ENCODE measurements at places on chromosomes 11 and 22. TPM values are rescaled to one million over a fixed set of nuclear protein-coding genes. Genes with fewer than 3 reads are reported as not detected.

The VWA5A gene
- total RNA-seq = 28.0 TPM

The OR1S2 gene
- total RNA-seq = not detected

The TLCD5 gene
- 6.3 TPM for total RNA-seq

The SLC6A5 gene
- total RNA-seq = not detected

The LARGE1 gene
- total RNA-seq = 3.9 TPM

The NXF1 gene
- total RNA-seq = 25.1 TPM

The NUDT8 gene
- total RNA-seq = 15.7 TPM

The HTATIP2 gene
- total RNA-seq = 36.7 TPM

The RTN4R gene
- total RNA-seq = 3.2 TPM

DNA sequence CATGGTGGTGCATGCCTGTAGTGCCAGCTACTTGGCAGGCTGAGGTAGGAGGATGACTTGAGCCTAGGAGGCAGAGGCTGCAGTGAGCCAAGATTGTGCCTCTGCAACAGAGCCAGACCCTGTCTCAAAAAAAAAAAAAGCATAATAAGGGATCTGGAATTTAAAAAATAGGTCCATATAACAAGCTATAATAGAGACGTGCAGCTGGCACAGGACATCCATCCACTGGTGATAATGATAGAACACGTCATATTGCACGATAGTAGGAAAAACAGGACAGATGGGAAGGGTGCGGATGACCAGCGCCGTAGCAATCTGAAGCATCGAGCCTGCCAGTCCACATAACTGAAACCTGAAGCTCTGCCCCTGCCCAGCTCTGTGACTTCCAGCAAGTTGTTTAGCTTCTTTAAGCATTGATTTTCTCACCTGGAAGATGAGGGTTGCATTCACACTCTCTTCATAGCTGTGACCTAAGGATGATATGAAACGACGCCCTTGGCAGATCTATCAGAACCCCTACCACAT, 60.3 kb upstream of the PRODH start:
- no peak for DNase-seq

DNA sequence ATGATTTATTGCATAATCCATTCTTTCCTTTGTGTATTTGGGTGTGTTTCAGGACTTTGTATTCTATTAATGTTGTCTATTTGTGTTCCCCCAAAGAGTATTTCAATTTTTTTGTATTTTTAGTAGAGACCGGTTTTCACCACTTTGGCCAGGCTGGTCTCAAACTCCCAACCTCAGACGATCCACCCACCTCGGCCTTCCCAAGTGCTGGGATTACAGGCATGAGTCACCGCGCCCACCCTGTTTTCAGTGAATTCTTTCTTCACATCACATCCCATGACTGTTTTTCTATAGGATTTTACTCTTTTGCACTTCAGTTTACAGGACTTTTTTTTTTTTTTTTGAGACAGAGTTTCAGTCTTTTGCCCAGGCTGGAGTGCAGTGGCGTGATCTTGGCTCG, 46.3 kb downstream of the RBX1 start:
- no peak for DNase-seq

- no peak for DNase-seq
These were observed 7.8 kb downstream of the MS4A12 start for GRCh38 chr11:60500276-60500910.

DNA sequence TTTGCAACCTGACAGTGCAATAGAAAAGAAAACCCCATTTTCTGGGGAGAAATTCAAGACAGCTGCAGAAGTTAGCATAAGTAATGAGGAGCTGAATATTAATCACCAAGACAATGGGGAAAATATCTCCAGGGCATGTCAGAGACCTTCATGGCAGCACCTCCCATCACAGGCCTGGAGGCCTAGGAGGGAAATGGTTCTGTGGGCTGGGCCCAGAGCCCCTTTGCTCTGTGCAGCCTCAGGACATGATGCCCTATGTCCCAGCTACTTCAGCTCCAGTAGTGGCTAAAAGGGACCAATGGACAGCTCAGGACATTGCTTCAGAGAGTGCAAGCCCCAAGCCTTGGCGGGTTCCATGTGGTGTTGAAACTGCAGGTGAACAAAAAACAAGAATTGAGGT, 14.6 kb upstream of the DKK3 start:
- no peak for DNase-seq

DNA sequence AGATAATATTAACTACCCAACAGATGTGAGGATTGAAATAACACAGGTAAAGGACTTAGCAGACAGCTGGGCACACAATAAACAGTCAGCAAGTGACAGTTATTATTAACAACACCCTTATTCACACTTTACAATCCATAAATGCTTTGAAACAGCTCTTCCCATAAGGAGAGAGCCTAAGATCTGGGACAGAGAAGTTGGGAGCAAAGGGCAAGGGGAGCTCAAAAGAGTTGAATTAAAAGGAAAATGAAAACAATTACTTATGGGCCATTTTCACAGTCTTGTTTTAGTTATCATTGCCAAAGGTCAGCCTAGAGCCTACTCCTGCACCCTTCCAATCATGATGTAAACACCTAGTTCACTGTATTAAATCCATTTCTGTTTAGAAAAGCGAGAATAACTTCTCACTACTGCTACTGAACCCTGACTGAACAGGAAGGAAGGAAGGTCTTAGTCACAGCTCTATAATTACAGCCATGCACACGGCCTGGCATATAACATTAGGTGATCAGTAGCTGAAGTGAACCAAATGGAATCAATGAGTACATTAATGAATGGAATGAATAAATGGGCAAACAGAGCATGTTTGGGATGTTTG, 111.3 kb downstream of the PLEKHA7 start:
- no peak for DNase-seq

GRCh38 chr11:2401436-2401984, 960 bp downstream of the TSSC4 start:
- no peak for DNase-seq

DNA sequence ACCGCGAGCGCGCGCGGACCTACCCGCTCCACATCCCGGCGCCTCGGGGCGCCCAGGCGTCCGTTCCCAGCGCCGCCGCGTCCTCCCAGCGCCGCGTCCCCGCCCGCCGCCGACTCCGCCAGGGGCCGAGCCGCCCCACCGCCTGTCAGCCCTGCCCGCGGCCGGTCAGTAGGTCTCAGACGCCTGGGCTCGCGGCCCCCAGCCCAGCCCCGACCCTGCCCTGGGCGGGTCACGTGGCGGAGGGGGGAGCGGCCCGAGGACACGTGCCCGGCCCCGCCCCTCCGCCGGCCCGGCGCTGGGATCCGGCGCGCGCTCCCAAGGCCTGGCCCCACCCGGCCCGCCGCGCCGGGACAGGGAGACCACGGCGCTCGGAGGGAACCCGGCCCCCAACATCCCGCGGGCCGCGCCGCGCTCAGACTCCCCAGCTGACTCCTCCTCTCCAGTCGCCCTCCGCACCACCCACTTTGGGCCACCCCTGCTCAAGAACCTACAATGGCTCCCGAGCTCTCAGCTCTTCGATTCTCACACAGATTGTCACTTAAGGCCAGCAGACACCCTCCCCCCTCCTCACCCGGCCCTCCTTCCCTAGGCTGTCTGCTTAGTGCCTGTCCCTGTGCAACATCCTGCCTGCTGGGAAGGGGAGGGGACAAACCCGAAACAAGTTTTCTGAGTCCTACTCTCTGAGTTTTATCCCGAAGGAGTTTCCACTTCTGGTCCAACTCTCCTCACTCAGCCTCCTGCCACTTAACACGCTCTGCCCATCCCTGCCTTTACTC, at the start of gene RAB3IL1:
RAB3IL1 (minus strand) TSS at position 233 of the 776 bp plus-strand sequence; CDS start at position 34, 199 bp downstream.
- no peak for DNase-seq

DNA sequence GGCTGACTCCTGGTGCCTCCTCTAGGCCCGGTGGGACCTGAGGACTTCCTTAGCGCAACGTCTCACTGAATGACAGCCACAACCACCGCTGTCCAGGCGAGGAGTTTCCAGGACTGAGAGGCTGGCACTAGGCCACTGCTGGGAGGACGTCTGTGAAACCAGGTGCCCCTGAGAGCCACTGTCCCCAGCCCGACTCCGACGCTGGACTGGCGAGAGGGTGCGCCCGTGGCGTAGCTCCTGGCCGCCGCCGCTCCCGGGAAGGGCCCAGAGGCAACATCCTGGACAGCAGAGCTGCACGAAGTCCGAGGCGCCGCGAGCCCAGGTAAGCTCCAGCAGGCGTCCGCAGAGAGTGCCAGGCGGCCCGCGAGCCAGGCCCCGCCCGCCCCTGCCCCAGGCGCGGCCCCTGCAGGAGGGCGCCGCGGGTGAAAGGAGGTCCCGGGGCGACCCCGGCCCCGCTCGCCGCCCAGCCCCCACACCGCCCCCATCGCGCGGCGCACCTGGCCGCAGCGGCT, 525 bp downstream of the DGCR2 start:
- DNase-seq = no peak

DNA sequence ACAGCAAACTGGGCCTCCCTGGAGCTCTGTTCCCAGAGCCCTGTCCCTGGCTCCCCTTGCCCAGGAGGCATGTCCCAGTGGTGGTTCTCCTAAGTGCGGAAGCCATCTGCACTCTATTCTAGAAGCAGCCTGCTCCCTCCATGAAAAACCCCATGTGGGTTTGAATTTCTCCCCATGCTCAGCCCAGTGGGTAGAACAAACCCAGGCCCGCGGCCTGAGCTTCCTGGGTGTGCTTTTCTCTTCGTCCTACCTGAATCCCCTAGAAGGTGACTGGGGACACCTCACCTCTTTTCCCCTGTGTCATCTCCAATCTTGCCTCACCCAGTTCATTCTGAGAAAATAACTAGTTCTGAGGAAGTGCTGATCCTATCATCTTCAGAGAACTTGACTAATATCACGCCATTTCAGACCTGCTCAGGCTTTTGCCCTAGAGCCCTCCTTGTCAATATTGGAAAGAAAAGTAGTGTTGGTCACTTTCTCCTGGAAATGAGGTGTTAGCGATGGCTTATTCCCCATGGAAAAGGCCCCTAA, 15.9 kb downstream of the IL10RA start:
- no peak for DNase-seq

GRCh38 chr22:27791859-27792241, 9.7 kb downstream of the MN1 start:
- DNase-seq = no peak

DNA sequence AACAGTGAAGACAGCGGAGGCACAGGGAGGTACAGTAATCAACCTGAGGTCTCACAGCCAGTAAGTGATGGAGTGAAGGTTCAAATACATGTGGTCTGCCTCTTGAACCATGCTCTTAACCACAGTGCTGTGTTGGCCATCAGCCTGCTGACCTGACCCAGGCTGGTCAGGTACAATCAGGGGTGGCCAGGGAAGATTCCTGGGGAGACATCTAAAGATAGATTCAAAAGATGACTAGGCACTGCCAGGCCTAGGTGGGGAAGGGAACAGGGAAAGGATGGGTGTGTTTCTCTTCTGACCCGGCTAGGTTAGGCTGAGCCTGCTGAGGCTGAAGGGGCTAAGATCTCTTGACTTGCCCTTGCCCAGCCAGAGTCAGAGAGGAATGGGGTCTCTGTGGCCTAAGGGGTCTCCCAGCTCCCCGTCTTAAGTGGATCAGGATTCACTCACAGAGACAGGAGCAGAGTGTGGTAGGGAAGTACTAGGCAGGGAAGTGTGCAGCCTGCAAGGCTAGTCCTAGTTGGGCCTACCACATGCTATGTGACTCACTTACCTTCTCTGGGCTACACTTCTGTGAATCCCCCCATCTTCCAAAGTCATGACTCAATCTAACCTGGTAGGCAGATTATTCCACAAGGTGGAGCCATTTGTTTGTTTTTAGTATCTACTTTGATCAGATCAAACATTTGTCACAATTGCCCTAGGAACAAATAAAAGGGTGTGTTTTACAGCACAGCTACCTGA, 10.4 kb upstream of the SREBF2 start:
- DNase-seq = peak; percentile 38

Measured in H4 (cell line).